ENCODE measurements at places on chromosomes 3 and 15. TPM values are rescaled to one million over a fixed set of nuclear protein-coding genes. Genes with fewer than 3 reads are reported as not detected.

DNA sequence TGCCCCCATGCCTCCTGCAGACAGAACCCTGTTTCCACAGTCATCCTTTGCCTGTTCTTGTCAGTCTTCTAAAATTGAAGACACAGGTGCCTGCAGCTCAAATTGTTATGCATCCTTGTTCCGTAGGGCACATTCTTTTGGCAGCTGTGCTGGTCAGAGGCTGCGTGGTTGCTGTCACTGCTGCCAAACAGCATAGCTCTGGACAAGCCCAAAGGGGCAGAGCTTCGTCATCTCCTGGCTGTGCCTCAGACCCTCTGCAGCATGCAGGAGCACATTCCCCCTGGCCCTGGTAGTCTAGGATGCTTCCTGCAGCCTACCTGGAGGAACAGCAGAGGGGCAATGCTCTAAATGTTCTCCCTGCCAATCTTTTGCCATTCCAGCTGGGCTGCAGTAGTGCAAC lies 2.1 kb upstream of the FBXL22 start:
- DNase-seq, result no peak

DNA sequence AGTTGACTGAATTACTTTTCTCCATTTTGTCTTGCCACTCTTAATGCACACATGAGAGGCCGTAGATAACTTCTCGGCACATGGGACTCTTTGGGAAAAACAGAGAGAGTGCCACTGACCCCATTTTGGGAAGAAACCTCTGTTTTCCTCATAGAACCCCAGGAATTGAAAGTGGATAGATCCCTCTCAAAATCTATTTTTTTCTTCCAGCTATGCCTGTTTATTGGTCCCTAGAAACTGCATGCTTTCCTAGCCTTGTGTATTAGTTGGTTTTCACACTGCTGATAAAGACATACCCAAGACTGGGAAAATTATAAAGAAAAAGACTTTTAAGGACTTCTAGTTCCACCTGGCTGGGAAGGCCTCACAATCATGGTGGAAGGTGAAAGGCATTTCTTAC lies 23.7 kb upstream of the TMEM45A start:
- no peak for DNase-seq

GRCh38 chr3:149464542-149465328 lies 9.8 kb upstream of the TM4SF4 start:
- DNase-seq, result no peak

DNA sequence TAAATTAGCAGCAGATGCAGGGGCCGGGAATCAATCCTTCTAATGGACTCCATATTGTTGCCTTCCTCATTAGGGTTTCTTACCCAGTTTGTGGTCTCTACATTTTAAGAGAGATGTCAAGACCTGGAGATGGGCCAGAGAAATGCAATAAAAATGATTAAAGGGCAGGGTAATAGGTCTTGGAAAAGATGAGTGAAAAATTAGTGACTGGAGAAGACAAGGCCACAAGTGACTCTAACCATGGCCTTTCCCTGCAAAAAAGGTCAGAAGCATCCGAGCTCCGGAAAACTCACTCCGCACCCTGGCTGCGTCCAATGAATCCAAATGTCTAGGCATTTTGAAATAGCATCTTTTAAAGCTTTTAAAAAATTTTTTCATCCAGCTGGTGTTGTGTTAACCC lies 152.8 kb downstream of the ARRDC4 start:
- DNase-seq, result no peak

DNA sequence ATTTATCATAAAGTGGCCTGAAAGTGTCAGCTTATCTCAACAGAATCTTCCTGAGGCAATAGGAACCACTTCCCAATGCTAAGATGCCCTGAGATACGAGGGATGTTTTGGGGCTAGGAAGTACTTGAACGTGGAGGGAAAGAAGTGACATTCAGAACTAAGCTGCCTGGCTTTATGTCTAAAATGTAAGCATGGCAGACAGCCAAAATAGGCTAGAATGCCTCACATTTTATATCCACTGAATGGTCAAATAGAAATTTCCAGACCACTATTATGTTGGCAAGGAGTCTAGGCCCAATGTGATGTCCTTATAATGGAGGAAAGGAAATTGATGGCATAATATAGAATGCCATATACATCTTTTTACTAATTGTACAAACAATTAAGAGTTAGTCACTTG lies 154.9 kb downstream of the PEX5L start:
- no peak for DNase-seq

- DNase-seq, result no peak
Measured at GRCh38 chr15:47652328-47652727, 65.0 kb upstream of the SEMA6D start.

DNA sequence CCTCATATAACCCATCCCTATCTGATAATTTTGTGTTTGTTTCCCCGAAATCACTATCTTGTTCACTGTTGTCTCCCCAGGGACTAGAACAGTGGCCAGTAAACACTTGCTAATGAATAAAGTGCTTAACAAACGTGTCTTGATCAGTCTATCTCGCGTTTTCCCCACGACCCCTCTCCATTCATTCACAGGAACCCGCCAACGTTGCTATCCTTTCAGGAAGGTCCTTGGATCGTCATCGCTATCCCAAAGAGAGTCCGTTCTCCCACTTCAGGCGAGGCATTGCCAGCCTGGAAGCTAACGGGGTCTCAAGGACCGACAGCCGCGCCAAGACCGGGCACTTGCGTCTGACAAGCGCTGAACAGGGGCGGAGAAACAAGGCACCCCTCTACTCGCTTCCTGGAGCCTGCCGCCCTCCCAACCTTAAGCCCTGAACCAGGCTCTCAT lies 344 bp downstream of the LINS1 start:
- DNase-seq, result no peak

- no peak for DNase-seq
Measured at GRCh38 chr3:46538803-46539442, 27.2 kb downstream of the LRRC2 start.

- DNase-seq, result no peak
Measured at GRCh38 chr3:66270288-66270687, 49.5 kb downstream of the SLC25A26 start.

DNA sequence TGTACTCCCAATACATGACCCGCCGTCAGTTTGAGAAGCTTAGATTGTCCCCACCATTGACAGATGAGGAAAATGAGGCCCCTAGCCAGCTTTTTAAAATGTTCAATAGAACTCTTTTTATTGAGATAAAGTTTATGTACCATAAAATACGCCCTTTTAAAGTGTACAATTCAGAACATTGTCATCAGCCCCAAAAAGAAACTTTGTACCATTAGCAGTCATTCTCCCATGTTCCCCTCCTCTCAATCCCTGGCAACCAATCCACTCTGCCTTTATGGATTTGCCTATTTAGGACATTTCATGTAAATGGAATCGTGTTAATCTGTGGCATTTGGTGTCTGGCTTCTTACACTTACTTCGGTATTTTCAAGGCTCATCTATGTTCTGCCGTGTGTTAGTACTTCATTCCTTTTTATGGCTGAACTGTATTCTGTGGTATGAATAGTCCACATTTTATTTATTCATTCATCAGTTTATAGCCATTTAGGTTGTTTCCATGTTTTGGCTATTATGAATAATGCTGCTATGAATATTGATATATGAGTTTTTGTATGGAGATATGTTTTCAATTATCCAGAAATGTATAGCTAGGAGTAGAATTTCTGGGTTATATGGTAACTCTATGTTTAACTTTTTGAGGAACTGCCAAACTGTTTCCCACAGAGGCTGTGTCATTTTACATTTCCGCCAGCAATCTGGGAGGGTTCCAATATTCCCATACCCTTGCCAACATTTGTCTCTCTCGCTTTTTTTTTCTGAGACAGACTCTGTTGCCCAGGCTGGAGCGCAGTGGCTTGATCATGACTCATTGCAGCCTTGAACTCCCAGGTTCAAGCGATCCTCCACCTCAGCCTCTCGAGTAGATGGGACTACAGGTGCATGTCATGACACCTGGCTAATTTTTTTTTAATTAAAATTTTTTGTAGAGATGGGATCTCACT lies 15.3 kb upstream of the PTPN23 start:
- no peak for DNase-seq

DNA sequence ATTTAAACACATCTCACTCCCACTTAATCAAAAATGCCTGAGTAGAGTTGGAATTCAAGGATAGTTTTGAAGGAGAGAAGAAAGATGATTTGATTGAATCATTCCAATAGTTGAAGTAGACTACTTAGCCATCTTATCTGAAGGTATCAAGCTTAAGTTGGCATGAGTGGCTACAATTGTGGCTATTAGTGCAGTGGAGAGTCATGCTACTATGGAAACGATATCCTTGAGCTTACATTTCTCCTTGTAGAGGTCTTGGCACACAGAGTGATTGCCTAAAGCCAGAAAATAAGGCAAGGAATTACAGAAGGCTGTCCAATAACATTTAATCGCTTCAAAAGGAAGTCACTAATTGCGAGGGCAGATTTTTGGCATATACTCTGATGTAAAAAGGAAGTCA lies 1022.7 kb downstream of the IGSF11 start:
- DNase-seq, result no peak

GRCh38 chr3:132318451-132318850 lies 1.2 kb downstream of the ACP3 start:
- no peak for DNase-seq

DNA sequence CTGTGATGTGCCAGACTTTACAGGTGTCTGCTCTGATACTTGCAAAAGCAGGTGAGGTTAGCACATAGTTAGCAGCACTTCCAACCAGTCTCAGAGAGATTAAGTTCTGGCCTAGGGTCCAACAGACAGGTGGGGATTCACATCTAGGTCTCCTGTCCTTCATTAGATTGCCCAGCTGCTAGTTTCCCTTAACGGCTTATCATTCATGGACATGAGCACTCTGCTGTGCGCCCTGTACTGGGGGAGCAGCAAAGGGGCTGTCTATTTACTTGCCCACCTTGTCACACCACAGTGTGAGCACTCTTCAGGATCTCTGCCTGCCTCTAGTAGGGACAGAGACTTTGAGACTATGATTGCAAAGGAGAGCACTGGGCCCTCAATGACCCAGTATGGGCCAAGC lies 8.7 kb downstream of the SPSB4 start:
- no peak for DNase-seq

The ZNF80 gene
- not detected for total RNA-seq

The DUOX1 gene
- 0.22 TPM for total RNA-seq

The CATSPER2 gene
- total RNA-seq, result 0.17 TPM

The DAZL gene
- total RNA-seq, result not detected

The C3orf85 gene
- total RNA-seq, result not detected

The PYGO1 gene
- total RNA-seq, result 2.4 TPM

The MAGI1 gene
- total RNA-seq, result 9.6 TPM

Data from epithelial cell of proximal tubule (primary cell).